ENCODE measurements at places on chromosomes 2 and 18.

DNA sequence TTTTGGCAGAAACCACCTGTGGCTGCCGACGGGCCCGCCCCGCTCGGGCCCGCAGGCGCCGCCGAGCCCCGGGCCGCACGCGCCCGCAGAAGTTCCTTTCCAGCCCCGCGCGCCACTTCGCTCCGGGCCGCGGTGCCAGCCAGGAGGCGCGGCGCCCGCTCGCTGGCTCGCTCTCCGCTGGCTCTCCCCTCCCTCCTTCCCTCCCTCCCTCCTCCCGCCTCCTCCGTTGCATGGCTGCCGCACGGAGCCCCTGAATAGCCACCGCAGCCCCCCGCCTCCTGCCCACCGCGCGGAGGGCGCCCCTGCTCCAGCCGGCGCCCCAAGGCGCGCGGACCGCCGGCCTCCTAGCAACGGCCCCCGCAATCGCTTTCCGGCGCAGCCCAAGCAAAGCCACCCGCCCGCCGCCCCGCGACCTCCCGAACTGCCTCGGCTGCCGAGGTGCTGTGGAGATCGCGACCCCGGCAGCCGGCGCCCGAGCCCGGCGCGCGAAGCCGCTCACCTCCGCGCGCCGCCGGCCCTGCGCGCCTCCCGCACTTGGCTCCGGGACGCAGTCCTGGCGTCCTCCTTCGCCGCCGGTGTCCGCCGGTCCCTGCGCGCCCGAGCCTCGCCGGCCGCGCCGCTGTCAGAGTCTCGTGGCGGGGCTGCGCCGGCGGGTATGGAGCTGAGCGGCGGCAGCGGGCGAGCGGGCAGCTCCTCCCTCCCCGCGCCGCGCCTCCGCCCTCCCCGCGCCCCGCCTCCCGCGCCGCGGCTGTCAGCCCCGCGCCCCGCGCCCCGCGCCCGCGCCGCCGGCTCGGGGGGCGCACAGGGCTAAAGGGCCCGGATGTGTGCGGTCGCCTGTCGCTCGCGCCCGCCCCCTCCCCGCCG lies at the start of gene ZBTB7C:
Gene ZBTB7C (minus strand): TSS at position 657 of the 864 bp plus-strand sequence.
- peak; percentile 49 for DNase-seq

DNA sequence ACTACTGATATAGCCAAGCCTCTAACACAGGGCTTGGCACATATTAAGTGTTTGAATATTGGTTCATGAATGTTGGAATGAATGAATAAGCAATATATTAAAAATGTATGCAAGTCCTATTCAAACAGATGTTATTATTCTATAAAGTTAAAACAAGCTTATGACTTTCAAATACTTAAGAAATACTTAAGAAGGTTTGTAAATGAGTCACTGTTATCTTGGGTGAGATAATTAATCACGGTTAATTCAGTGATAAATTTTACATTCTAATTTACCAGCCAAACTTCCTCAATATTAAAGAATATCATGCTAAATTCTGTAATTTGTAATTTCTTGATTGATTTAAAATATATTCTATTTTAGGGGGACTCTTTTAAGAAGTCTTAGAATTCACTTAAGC lies 74.8 kb downstream of the RBMS1 start:
- DNase-seq, result no peak

GRCh38 chr2:120620025-120620793 lies 115.5 kb upstream of the GLI2 start:
- DNase-seq, result no peak

DNA sequence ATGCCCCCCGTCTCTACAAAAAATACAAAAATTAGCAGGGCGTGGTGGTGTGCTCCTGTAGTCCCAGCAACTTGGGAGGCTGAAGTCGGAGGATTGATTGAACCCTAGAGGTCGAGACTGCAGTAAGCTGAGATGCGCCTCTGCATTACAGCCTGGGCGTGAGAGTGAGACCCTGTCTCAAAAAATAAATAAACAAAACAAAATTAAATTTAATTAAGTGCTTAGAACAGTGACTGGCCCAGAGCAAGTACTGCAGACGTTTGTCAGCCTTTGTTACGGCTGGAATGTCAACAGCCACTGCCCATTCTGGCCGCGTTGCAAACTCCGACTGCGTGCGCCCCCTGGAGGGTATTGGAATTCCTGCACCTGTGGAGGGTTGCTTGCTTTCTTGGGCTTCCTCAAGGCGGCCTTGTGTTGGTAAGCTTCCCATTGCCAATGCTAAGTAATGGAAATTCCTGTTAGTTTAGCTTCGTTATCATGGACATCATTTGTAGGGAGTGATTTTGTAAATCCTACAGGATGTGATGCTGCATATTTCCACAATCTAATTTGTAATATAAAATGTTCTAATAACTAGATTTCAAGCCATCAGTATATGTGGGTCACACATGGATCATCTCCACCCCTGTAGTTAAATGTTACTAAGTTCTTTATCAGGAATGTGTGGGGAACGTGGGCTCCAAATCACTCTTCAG lies 15.9 kb upstream of the ATP6V1B1 start:
- DNase-seq, result peak; percentile 86

DNA sequence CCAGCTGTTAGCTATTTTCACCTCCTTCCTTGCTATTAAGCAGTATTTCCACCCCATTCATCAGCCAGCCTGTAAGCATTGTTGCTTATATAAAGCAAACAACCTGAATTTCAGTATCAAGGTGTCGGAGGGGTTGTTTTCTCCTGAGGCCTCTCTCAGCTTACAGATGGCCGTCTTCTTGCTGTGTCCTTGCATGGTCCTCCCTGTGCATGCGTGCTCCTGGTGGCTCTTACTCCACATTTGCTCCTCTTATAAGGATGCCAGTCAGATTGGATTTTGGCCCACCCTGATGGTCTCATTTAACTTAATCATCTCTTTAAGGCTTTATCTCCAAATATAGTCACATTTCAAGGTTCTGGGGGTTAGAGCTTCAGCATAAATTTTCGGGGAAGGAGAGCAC lies 2.6 kb downstream of the MAIP1 start:
- no peak for DNase-seq

- DNase-seq, result no peak
Observed at GRCh38 chr2:112220831-112221230, 34.0 kb downstream of the ZC3H8 start.

DNA sequence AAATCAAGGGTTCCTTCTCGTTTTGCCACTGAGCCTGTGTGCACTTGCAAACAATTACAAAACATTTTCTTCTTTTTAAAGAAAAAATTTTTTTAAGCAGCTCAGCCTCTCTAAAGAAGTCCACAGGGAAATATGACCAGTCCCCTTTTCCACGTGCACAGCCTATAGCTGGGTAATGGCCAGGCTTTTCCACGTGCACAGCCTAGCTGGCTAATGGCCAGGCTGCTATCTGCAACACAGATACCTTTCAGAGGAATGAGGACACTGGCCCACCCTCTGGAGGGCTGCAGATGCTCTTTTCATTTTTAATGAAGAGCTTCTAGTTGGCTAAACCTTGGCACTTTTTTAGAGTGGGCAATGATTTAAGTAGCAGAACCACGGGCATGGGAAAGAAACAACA lies 46.3 kb downstream of the ASB18 start:
- DNase-seq, result no peak

DNA sequence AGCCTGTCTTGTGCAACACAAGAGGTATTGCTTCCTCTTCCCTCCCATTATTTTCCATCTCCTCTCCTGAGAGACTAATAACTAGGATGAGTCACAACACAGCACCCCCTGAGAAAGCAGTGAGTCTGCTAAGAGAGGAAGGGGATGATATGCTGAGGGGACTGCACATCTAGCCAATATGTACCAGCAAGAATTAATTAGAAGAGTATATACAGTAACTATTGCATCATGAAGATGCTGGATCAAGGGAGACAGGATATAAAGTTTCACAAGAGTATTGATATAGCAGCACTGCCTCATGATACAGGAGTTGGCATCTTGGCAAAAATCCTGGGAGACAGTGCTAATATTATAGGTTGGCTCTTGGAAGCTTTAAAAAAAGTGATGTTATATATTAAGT lies 289.9 kb upstream of the RBMS1 start:
- DNase-seq, result no peak

DNA sequence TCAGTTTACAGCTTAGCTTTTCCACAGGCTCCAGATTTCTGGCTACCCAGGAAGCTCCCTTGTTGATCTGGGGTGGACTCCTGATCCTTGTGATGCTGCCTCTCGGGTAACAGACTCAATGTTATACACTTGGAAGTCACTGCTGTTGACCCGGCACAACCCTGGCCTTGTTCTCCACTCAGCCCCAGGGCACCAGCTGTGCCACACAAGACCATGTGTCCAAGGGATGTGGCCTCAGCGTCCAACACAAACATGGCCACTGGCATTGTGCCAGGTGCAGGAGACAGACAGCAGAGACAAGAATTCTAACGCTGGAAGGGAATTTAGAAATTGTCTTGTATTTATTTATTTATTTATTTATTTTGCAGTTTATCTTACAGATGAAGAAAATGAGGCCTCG lies 39.0 kb upstream of the PPP4R1 start:
- no peak for DNase-seq

All from HEK293T (cell line).